ENCODE measurements at places on chromosomes 11 and 22.

DNA sequence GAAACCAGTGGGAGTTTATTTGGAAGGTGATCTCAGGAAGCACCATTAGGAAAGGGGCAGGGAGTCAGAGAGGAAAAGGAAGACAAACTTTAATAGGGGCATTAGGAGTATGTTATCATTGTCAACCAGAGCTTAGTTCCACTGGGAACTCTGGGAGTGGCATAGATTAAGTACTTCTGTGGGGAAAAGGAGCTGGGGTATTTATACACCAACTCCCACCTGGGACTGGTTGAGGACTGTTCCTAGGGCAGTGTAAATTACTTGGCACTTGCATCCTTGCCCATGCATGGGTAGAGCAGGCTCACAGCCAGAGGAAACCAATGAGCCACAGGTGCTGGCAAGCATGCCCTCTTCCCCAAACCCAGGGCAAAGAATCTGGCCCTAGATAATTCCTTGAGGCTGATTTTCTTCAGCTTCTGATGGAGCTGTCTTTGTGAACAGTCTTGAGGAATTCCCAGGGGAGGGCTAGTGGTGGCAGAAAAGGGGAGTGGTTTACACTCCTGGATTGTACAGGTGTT is 541.2 kb downstream of the MIAT start:
- no peak for DNase-seq

- DNase-seq: peak; percentile 70
Observed at GRCh38 chr11:109604481-109605400, 182.8 kb downstream of the C11orf87 start.

- DNase-seq: no peak
Observed at GRCh38 chr11:44171518-44171917, 76.0 kb downstream of the EXT2 start.

DNA sequence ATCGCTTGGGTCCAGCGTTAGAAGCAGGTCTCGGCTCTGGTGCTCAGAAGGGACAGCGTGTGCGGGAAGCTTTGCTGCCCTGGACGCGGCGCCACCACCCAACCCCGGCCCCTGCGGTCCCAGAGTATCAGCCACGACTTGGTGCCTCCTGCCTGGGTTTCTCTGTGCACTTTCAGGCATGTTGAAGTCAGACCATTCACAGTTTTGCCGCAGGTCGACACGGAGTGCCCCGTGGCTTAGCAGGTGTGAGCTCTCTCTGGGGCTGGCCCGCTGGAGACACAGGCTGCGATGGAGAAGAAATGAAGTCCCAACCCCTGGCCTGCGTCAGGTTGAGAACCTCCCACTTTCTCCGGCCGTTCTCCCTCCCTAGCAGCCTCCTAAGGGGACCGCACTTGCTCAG is 494.5 kb downstream of the BRD1 start:
- DNase-seq: no peak

- no peak for DNase-seq
Observed at GRCh38 chr11:45512471-45513148, 152.8 kb downstream of the CHST1 start.

- peak; percentile 21 for DNase-seq
Observed at GRCh38 chr11:118785362-118785761, 5.6 kb downstream of the DDX6 start.

DNA sequence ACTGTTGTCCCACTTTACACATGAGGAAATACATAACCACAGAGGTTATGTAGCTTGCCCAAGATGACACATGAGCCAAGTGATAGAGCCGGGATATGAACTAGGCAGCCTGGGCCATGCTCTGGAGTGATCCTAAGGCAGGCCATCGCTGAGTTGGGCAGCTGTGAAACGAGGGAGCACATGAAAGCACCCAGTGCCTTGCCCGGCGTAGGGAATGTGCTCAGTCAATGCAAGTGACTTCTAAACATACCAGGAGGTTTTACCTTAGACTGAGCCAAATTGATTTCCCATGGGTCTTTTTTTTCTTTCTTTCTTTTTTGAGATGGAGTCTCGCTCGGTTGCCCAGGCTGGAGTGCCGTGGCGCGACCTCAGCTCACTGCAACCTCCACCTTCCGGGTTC is 10.5 kb downstream of the GRIK4 start:
- DNase-seq: no peak

GRCh38 chr11:109668973-109669634 is 247.1 kb downstream of the C11orf87 start:
- peak; percentile 85 for DNase-seq

- DNase-seq: peak; percentile 31
Observed at GRCh38 chr11:19242179-19242932, 1.6 kb upstream of the E2F8 start.

DNA sequence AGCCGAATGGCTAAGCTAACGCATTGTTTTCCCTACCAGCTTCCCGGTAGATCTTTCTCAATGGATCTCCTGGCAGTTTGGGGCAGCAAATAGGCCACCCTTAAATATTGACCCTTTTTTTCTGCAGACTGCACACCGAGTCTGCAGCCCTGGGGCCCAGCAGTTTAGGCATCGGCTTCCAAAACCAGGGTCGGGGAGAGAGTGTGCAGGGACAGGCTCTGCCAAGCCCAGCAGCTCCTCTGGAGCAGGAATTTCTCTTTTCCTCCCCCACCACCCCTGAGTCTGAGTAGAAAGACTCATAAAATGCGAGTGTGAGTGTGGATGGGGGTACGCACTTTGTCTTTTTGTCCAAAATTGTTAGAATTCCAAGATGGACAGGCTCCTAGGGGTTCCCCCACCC is 113.2 kb downstream of the FEZ1 start:
- no peak for DNase-seq

DNA sequence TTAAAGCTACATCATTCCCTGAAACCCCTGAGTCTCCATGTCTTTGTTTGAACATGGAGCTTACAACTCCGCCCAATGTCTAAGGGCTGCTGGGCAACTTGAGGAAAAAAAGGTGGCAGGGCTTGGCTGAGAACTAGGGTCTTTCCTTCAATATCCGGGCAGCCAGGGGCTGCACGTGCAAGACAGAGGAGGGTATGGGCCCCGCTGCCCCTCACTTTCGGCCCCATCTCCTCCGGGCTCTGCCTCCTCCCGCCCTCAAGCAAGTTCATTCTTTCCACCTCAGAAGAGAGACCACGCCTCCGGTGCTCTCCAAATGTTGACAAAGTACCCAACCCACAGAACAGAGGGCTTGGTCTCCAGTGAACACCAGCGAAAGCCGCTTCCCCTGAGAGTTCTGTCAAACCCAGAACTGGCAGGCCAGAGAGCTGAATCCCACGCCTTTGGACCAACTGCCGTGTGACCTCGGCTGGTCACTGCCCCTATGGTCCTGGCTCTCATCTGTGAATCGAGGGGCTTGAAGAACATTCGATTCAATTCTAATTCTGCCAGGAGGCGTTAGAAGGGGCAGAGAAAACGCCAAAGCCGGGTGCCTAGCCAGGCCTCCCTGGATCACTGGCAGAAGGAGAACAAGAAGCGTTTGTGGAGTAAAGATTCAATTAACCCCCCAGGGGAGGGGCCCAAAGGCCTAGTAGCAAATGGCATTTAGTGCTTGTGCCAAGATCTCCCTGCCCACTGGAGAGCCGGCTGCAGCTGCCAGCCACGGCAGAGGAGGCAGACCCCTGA is 7.3 kb downstream of the PDGFB start:
- DNase-seq: no peak

DNA sequence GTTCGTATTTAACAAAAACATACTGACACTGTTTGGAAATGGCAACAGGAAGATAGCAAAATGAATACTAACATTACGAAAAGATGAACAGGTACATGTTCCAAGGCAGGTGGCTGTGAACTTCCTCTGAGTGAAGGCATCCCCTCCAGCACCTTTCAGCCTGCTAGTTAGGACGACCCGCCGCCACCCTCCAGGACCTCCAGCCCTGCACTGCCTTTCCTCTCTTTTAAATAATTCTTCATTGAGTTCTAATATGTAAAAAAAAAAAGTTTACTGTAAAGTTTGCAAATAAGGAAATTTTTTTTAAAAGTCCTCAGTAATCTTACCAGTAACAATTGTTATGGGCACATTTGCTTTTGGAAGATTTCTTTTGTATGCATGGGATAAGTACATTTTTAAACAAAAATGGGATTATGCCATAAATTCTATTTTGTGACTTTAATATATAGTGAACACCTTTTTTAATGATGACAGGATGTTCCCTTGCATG is 6.0 kb downstream of the NEAT1 start:
- no peak for DNase-seq

GRCh38 chr22:47067321-47067890 is 305.0 kb downstream of the TBC1D22A start:
- no peak for DNase-seq

DNA sequence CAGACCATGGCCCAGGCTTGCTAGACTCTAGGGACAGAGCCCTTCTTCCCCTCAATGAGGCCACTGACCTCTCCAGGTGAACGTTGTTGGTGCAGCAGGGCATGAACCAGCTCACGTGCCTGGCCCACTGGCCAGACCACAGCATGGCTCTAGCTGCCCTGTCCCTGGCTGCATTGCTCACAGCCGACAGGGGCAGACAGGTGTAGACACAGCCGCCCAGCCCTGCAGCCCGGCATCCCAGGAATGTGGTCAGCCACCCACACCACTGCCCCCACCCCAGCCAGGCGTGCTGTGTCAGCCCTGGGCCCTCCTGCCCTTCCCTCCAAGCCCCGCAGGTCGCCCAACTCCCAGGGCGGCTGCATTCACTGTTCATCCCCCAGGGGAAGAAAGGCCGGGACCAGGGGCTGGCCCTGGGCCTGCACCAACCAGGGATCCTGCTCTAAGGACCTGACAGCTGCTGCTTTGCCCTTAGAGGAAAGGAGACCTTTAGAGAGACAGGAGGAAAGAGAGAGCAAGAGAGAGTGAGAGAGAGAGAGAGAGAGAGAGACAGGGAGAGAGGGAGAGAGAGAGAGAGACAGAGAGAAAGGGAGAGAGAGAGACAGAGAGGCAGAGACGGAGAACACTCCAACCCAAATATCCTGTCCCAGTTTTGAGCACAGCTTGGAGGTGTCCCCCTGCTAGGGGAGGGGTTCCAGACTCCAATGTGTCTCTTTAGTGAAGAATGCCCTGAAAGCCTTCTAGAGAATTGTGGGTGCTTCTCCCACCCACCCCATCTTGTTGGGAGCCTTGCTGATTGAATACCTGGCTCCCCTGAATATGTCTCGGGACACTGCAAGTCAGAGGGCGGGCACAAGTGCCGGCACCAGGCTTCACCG is 44.2 kb upstream of the LINC01488 start:
- DNase-seq: peak; percentile 69

- no peak for DNase-seq
Observed at GRCh38 chr11:98003606-98004371, 1017.0 kb upstream of the CNTN5 start.

GRCh38 chr11:127259102-127259501 is 258.5 kb upstream of the KIRREL3 start:
- DNase-seq: no peak

DNA sequence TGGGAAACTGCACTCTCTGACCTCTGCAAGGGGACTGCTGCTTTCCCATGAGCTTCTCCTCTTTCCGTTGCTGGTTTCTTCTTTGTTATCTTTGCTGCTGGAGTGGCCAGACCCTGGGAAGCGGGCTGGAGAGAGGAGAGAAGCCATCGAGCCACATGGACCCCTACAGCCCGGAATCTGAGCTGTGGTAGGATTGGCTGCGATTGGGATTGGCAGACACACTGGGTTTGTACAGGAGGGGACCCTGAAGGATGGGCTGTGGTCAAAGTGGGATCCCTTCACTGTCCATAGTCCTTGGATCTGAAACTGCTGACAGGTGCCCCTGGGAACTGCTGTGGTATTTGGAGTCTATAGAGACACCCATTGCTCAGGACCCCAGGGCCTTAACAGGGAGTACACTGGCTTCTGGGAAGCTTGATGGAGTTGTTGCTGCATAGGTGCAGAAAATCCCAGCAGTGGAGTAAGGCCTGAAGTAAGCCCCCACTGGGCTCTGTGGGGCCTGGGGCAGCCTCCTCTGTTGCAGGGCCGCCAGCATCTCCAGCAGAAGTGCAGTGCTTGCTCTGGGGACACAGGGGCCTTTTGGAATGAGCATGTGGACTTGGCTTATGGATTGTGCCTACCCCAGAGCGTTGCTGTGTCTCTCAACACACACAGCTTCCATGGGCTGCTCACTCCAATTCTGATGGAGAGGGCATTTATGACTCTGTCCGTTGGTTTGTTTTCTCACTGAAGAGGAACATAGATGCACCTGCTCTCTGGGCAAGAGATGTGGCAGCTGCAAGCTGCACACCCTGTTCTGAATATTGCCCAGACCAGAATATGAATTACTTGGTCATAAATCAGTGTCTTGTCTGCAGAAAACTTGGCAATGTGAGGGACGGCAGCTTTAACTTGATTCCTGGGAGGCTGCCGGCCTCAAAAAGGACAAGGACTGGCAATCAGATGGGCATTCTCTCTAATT is 32.0 kb downstream of the BCR start:
- DNase-seq: no peak

- no peak for DNase-seq
Observed at GRCh38 chr11:46285173-46285572, 7.7 kb downstream of the CREB3L1 start.

DNA sequence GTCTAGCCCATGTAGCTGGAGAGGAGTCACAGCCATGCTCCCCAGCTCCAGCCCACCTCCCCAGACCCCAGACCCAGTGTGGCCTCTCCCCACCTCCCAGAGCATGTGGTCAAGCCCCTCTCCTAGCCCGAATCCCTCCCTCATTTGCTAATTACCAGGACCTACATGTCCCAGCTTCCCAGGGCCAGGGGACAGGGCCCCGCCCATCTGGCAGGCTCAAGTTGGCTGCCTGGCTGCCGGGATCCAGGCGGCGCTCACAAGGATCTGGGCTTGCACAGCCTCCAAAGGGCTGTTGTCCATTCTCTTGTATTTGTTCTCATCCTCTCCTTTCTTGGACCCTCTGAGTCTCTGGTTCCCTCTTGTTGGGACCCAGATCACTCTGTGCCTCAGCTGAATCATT is 4.6 kb upstream of the MIF start:
- no peak for DNase-seq

GRCh38 chr22:49214976-49215375 is 612.7 kb downstream of the BRD1 start:
- no peak for DNase-seq

- DNase-seq: no peak
Observed at GRCh38 chr22:37929390-37929789, 23.3 kb downstream of the MICALL1 start.

GRCh38 chr11:81787584-81788049 is 946.0 kb downstream of the FAM181B start:
- DNase-seq: peak; percentile 56

DNA sequence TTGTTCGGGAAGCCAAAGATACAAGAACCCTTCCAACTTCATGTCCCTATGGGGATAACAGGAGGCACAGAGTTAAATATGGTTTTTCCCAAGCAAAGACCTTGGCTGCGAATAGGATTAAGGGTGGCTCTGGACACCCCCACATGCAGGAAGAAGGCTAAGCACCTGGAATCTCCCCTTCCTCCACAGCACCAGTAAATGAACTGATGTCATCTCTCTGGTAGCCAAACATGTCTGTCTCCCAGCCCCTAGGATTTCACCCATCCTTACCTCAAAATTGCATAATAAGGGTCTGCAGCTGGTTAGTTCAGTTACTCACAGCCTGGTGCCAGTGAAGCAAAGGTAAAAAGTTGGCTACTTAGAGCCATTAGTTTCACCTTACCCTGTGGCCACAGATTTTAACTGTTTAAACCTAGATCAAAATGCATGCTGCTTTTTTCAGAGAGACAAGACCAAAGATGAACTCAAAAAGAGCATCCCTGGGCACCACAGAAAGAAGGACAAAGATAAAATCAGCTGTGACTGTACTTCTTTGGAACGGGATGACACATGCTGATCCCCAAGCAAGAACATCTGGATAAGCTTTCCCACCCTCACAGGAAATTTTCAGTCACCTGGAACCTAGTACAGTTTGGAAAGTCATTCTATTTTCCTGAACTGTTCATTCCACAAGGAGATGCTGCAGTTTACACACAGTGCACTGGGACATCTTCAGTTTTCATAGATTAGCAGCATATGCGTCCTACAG is 77.2 kb upstream of the AKIP1 start:
- peak; percentile 89 for DNase-seq
